Endothelial cell of umbilical vein (primary cell): ENCODE measurements at places on chromosomes 1 and 21. TPM values are rescaled to one million over a fixed set of nuclear protein-coding genes. Genes with fewer than 3 reads are reported as not detected.

- DNase-seq = no peak
These were observed 88.8 kb downstream of the KIF1B start for GRCh38 chr1:10299151-10299550.

DNA sequence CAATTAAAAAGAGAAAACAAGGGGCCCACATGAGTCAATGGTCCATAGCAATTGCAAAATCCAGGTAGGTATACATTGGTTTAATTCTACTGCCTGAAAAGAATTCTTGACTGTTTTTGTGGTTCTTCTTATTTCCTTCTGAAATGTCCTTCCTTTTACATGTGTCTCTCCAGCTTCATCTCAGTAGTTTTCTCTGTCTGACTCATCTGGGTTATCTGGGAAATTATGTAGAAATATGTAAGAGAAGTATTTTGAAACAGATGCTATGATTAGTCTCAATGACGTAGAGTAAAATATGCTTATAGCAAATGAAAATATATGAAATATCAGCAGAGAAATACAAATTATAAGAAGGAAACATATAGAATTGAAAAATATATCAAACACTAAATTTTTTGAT, 953.2 kb downstream of the BRINP3 start:
- no peak for DNase-seq

DNA sequence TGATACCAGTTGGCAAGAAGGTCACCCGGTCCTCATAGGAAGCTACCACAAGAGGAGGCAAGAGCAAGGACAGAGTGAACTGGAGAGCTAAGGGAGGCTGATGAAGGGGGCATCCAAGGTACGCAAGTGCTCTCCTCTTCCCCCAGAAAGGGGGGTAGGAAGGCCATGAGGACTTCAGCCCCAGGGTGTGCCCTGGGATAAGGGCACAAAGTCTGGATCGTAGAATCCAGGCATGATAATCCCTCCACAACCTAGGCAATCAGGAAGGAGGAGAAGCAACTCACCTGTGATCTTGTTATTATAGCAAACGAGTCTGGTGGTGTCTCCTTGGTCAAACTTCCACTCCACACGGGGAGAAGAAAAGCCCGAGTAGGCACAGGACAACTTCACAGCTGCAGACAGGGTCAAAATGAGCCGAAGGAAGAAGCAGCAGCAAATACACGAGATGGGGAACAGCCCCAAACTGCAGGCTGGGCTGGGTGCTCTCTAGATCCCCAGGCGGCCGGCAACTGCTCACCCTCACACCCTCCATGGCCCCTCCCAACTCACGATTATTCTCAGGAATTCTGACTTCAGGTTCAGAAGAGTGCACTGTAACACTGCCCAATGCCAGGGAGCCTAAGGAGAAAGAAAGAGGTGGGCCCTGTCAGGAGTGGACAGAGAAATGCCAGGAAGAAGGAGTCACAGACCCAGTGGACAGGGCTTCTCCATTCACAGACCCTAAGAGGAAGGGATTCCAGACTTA, 20.0 kb downstream of the F11R start:
- DNase-seq = no peak

- no peak for DNase-seq
These were observed 26.1 kb downstream of the SLC19A1 start for GRCh38 chr21:45516071-45516670.

- no peak for DNase-seq
These were observed 10.4 kb upstream of the SPATC1L start for GRCh38 chr21:46194374-46195334.

DNA sequence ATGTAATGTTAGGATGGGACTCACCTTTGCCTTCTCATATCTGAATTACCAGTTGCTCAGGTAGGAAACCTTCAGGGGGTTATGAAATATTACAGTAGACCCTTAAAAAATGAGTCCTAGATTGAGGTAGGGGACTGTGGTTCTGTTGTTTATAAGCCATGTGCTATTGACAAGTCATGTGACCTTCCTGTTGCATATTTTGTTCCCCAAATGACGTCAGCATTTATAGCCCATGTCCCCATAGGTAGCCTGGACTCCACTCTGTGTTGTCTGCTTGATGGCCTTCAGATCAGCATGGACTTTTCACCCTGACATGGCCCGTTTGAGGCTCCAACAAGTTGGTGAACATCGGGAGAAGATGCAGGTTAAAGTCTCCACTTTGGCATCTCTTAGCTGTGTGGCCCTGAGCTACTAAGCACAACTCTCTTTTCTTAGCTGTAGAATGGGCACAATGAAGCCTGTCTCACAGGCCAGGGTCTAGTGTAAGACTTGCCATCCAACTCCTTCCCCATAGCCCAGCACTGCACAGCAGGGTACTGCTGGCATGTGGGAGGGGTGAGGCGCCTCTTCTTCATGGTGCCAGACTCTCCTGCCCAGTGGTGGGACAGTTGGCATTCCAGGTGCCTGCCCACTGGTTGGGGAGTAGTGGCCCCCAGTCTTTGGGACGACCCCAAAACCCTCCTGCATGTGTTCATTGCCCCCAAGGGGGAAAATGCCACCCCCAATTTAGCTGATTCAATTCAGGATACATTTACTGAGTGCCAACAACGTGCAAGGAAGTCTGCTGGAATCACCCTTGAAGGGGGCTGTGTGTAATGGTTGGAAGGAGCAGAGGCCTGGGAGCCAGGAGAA, 36.1 kb upstream of the TTC22 start:
- no peak for DNase-seq

- DNase-seq = peak; percentile 93
These were observed 66.2 kb downstream of the RGL1 start for GRCh38 chr1:183871142-183871541.

DNA sequence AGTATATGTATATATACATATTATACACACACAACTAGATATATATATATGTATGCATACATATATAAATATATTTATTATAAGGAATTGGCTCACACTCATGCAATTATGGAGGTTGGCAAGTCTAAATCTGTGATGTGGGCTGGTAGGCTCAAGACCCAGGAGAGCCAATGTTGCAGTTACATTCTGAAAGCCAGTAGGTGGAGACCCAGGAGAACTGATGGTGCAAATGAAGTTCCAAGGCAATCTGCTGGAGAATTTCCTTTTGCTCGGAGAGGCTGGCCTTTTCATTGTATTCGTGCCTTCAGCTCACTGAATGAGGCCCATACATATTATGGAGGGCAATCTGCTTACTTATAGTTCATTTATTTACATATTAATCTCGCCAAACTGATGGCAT, 9.4 kb downstream of the IVL start:
- DNase-seq = peak; percentile 29

DNA sequence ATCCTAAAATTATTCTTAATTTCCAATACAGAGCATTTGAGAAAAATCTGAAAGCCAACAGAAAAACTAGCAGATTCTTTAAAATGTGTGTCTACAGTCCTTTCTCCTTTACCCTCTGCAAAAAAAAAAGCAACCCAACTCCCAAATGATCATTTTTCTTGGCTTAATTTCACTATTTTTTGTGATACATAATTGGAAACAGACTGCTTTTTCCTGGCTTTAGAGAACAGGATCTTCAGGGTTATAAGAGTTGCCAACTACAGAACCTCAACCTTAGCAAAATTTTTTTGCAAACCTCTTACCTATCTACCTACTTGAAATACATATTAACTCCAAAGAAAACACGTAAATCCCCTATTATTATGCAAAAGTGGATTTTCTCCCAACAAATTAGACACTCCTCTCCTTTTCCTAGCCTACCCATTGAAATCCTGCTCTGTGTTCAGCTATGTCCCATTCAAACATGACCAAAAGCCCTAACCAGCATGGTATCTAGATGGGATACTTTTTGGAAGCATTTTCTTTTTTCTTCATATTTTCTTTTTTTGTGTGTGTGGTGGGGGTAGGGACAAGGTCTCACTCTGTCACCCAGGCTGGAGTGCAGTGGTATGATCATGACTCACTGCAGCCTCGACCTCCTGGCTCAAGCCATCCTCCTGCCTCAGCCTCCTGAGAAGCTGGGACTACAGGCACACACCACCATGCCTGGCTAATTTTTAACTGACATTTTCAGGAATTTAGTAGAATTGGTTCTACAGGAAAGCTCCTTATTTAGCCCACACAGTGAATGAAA, 9.0 kb downstream of the TGFBR3 start:
- no peak for DNase-seq

DNA sequence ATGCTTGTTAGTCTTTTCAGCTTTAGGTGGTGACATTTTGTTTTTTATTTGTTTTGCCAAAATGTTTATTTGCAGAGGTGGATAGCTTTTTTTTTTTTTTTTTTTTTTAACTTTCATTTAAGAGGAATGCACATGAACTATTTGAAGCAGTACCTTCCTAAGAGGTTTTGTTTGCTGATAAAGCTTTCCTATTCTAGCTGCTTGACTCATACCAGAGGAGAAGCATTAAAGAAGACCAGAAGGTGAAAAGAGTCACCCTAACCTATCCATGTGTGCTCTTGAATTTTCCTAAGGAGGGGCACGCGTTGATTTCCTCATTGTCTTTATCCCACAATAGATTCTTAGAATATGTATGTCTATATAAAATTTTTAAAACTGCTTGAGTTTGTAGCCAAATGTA, 57.7 kb downstream of the PRDM2 start:
- no peak for DNase-seq

The CENPF gene
- 66.2 and 72.9 TPM in 2 replicates for total RNA-seq

The RPRD2 gene
- 23.9 and 24.5 TPM in 2 replicates for total RNA-seq

The GABRD gene
- not detected in 2 replicates for total RNA-seq

The RHCE gene
- total RNA-seq = not detected in 2 replicates

The RAB42 gene
- total RNA-seq = 1.2 and 2.0 TPM in 2 replicates

The AGT gene
- total RNA-seq = not detected in 2 replicates

The OLFML2B gene
- total RNA-seq = 0.51 and 0.62 TPM in 2 replicates

The ATP1A1 gene
- 263 and 325 TPM in 2 replicates for total RNA-seq
